Activated naive CD4-positive, alpha-beta T cell treated with anti-CD3 and anti-CD28 coated beads, Interleukin-2, amount 10 ng/mL, durations not matched to agents 7 days and 5 days (primary cell): ENCODE measurements at places on chromosomes 5 and 9.

GRCh38 chr9:82593501-82593900 is 469.4 kb downstream of the RASEF start:
- DNase-seq, result no peak

DNA sequence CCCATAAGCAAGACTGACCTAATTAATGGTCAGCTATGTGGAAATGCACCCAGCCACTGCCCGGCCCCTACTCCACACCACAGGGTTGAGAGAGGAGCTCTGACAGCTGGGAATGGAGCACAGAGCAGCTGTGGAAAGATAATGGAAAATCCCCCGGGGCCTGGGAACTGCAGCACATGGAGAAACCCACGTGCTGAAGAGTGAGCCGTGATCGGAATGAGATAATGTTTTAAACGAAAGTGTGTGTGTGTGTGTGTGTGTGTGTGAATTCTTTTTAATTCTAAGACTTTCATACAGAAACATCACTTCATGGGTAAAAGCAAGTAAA is 13.1 kb upstream of the SLC12A7 start:
- DNase-seq, result no peak

DNA sequence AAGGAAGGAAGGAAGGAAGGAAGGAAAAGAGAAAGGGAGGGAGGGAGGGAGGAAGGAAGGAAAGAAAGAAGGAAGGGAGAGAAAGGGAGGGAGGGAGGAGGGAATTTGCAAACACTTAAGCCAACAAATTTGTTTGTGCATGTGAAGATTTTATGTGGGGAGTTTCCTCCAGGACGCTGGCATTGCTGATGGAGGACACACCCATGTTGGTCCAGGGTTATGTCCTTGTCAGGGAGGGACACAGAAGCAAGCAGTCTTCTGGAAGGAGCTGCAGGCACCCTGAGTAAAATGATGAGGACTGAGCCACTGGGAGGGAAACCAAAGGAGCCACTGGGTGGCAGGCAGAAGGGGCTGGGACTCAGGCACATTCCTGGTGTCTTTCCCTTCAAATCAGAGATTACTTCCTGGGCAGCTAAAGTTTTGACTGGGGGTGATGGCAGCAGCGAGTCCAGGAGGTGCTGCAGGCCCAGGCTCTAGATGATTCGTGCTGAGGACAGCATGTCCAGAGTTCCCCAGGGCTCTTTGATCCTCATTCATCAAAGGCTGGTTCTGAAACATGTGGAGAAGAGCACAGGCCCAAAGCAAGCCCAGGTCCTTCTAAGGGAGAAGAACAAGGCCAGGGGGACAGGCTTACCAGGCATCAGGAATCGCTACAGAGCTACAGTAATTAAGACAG is 109.2 kb downstream of the PAX5 start:
- no peak for DNase-seq

- no peak for DNase-seq
Measured at GRCh38 chr9:86960938-86961337, 13.6 kb upstream of the GAS1 start.

DNA sequence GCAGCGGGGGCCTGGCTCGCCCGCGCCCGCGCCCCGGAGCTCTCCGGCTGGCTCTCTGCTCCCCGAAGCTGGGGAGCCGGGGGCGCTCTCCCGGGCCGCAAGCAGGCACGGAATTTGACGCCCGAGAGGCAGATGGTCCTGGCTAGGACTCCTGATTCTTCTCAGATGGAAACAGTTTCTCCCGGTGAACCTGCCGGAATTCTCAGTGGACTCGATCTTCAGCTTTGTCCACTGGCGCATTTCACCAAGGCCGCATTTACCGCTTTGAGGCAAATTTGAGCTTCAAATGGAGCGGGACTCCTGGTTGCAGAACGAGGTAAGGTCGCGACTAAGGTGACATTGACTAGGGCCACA is 305.7 kb upstream of the KCNN2 start:
- no peak for DNase-seq

DNA sequence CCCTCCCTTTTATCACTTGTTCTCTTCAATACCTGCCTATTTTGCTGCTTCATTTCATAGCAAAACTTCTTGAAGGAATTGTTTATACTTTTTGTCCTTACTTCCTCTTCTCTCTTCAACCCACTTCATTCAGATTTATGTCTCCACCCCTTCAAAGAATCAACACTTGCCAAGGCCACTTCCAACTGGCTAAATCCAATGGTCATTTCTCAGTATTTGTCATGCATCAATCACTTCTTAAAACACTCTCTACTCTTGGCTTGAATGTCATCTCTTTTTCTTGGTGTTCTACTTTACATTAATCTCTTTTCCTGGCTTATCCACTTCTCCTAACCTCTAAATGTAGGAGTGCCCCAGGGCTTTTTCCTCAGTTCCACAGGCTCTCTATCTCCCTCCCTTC is 8.3 kb upstream of the FCHO2 start:
- DNase-seq, result no peak

GRCh38 chr5:41772785-41773442 is 97.3 kb downstream of the OXCT1 start:
- DNase-seq, result no peak

GRCh38 chr9:121294151-121294743 is 26.3 kb downstream of the GSN start:
- peak; percentile 5 for DNase-seq

DNA sequence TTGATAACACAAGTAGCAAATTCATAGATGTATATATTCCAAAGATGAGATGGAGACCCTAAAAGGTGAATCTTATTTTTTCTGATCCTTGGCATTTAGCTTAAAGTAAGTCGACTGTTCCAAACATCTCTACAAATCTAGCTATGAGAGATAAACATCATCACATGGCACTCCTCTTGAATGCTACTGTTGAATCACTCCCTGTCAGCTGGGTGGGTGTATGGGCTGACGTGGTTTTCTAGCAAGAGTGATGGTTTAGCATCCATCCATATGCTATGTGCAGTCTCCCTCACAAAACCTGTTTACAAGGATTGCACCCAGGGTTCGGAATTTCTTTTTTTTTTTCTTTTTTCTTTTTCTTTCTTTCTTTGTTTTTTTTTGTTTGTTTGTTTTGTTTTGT is 13.8 kb downstream of the ACO1 start:
- DNase-seq, result no peak

DNA sequence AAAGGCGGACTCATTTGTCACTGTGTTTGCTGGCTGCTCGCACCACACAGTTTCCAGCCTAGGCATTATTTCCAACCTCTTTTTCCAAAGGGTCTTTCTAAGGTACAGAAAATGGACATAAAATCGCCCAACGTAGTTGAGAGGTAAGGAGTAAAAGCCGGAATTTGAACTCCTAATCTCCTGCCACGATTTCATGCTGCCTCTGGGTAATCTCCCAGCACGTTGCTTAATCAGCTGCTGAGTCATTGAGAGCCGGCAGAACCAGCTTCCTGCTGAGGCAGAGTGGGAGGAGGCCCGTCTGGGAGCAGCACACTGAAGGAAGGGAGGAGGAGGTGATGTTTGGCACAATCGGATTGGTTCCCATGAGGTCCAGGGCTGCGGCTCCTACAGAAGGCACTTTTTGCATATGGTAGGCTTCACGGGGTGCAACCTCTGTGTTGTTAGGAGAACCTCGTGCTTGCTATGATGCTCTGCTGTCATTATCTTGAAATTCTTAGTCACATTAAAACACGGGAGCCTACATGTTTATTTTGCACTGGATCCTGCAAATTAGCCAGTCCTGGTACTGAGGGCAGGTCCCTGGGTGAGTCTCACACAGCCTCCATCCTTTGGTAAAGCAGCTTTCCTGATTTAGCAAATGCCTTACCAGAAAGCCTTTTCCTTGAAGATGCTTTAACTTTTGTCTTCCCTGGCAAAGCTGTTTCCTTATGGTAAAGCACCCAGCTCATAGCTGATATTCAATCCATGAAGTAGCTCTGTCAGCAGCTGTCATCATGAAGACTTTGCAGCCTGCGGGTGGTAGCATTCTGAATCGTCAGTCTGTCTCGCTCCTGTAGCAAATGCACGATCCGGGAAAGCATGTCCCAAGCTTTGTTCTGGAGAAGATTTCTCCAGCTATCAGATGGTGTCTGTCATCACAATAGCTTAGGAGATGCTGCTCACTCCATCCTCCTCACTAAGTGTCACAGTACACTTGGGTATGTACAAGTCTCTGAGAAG is 191.6 kb upstream of the MSX2 start:
- DNase-seq, result no peak

- DNase-seq, result no peak
Measured at GRCh38 chr9:16668734-16669295, 201.7 kb downstream of the BNC2 start.

- no peak for DNase-seq
Measured at GRCh38 chr9:133008824-133009223, 22.0 kb upstream of the GTF3C5 start.

- no peak for DNase-seq
Measured at GRCh38 chr5:37720550-37720952, 119.3 kb downstream of the GDNF start.

- no peak for DNase-seq
Measured at GRCh38 chr5:124408738-124409453, 337.5 kb downstream of the ZNF608 start.

GRCh38 chr5:144328980-144329379 is 158.3 kb downstream of the KCTD16 start:
- DNase-seq, result no peak
